ENCODE measurements at places on chromosomes 11 and 22.

DNA sequence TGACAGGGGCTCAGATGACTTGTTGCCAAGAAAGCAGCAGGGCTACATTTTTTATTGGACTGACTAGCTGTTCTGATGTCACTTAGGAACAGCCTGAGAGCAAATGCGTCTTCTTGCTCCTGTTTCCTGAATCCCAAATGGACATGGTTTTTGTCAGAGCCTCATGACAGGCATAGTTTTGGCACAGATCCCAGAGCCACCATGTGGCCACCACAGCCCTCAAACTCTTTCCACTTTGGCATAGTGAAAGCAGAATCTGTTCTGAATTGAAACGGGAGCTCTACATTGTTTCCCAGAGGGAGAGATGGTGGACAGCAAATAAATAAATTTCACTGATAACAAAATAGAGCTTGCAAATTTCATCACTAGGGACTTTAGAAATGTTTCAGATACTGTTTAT lies 222.2 kb downstream of the C11orf87 start:
- no peak for DNase-seq

GRCh38 chr11:63536669-63537292 lies at the start of gene PLAAT4:
Gene PLAAT4, plus strand, starts transcription at chr11:63536808. Its CDS starts 61 bp downstream, at chr11:63536869.
- DNase-seq: peak; percentile 40

DNA sequence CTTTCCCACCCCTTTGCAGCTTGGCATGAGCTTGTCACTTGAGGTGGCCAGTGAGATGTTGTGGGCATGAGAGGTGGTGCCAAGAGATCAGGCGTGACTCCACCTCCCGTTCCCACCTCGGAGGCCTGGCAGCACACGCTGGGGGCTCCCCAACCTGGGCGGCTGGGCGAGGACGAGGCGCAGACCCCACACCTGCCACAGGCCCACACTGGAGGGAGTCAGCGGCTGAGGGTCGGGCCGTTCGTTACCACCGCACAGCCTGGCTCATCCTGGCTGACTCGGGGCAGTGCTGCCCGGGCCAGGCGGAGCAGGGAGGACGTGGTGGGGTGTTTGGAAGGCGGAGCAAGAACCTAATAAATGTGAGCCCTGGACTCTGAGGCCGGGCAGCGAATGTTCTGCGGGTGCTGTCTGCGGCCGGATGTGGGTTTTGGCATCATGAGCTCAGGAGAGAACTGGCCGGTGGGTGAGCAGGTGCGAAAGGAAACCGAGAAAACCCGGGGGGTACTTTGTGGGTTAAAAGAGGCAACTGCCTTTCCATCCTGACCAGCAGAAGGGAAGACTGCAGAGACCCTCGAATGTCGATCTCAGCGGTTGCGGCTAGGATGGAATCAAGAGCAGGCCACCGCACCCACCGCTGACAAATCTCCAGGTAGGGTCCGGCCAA lies 10.2 kb upstream of the IFITM3 start:
- no peak for DNase-seq

DNA sequence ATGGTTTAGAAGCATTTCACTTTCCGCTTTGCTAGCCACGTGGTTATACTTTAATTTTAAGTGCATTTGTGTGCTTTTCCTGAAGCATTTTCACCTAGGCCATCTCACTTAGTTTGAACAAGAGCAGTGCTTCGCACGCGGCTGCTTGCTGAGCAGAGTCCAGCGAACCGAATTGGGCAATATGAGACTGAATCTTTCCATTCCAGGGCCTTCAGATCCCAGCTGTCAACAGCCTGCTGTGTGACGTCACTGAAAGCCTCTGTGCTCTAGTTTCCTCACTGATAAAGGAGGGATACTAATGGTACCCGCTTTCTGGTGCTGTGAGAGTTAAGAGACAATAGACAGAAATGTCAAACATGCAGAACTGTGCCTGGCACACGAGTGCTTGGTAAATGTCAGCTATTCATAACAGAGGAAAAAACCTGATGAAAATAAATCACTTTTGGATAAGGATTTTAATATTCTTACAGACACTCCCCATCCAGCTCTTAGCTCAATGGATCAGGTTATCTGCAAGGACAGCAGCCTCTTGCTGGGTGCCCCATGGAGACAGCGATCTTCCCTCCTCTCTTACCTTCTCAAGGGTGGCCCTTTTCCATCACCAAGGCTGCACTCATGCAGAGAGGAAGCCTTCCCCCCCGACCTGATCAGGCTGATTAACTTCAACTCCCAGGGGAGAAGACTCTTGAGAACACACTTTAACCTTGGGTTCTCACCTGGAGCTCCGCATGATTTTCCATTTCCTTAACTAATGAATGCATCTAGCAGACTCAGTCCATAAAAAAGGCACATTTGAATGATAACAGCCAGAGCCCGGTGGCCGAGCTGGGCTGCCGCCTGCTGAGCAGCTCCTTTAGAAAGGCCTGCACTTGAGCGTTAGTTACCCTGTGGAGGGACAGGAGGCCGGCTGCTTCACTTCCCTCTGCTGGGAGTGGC lies 3.5 kb upstream of the GLB1L3 start:
- no peak for DNase-seq

GRCh38 chr11:31050061-31050765 lies 319.3 kb downstream of the DCDC1 start:
- DNase-seq: no peak

- no peak for DNase-seq
Measured at GRCh38 chr11:72037554-72038311, 39.0 kb downstream of the IL18BP start.

DNA sequence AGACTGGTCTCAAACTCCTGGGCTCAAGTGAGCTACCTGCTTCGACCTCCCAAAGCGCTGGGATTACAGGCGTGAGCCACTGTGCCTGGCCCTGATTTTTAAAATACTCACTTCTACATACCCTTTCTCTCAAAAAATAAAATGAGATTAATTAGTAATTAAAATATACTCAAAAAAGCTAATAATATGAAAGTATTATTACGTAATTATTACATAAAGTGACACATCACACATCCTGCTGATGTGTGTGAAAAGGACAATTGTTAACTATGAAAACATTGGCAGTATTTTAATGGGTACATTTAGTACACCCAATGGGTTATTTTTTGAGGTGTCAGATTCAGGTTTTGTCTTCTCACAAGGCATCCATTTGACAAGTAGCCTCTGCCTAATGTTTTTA lies 21.4 kb upstream of the MICAL3 start:
- DNase-seq: no peak

GRCh38 chr22:27629908-27630673 lies 171.5 kb downstream of the MN1 start:
- DNase-seq: no peak

GRCh38 chr11:62116451-62116850 lies 7.4 kb upstream of the INCENP start:
- no peak for DNase-seq

DNA sequence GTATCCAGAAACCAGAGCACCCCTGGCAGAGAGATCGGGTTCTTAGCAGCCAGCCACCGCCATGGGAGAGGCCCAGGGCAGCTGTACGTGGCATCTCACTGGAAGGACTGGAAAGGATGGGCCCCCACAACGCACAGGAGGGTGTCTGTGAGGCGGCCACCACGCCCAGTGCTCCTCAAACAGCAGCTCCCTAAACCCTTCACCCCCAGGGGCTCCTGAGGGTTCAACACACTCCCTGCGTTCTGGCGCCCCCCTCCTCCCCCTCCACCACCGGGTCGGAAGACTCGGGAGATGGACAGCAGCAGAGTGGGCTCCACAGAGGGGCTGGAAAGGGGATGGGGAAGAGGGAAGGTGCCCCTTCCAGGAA lies 1.1 kb downstream of the MAPK12 start:
- DNase-seq: no peak

GRCh38 chr11:128727796-128728431 lies 34.0 kb downstream of the FLI1 start:
- DNase-seq: no peak
